SK-MEL-5 (cell line): ENCODE measurements at places on chromosomes 7 and 10.

- no peak for DNase-seq
These were observed 12.6 kb downstream of the GHRHR start for GRCh38 chr7:30976381-30976780.

- peak; percentile 41 for DNase-seq
These were observed 214.4 kb downstream of the FAM107B start for GRCh38 chr10:14560274-14560673.

DNA sequence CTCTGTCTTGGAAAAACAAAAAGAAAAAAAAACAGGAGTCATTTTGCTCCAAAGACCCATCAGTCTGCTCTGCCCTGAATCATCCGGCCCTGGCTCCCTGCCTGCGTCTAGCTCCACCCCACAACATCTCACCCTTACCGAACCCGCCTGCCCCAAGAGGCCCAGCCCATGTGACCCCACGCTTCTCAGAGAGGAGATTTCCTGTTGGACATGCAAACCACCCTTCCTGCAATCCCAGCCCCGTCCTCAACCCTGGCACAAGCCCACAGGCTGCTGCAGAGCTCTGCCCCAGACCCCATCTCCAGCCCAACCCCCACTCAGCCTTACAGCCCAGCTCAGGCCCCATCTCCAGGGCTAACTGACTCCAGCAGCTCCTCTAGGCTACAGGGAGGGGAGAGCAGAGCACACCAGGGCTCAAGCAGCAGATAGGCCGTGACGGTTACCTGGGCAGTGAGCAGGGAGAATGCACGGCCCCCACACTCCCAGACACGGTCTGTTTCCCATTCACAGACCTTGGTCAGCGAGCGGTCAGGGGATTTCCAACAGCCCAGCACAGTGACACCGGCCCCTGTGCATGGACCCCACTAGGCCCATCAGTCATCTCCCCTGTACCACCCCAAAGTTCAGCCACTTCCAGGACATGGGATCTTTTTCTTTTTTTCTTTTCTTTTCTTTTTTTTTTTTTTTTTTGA is 69.9 kb upstream of the GTF2I start:
- DNase-seq: peak; percentile 78

DNA sequence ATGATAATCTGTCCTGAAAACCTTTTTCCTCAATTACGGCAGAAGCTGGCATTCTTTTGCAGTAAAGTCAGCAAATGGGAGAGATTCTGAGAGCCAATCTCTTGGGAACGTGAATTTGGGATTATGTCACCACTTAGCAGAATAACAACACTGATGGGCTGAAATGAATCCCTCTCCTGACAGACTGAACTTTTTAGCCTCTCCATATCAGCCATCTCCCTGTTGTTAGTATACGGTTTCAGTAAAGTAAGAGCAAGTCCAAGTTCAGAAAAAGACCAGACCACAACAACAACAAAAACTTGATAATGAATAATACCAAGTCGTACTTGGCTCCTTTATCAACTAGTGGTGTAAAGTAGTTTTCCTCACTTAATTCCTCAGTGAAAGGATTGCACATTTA is 1048.8 kb downstream of the GATA3 start:
- no peak for DNase-seq

- DNase-seq: no peak
These were observed 13.9 kb downstream of the HECTD2 start for GRCh38 chr10:91424016-91424415.

GRCh38 chr7:154380771-154381170 is 328.6 kb downstream of the DPP6 start:
- no peak for DNase-seq

GRCh38 chr10:95201736-95202135 is 7.7 kb downstream of the ACSM6 start:
- DNase-seq: peak; percentile 9

DNA sequence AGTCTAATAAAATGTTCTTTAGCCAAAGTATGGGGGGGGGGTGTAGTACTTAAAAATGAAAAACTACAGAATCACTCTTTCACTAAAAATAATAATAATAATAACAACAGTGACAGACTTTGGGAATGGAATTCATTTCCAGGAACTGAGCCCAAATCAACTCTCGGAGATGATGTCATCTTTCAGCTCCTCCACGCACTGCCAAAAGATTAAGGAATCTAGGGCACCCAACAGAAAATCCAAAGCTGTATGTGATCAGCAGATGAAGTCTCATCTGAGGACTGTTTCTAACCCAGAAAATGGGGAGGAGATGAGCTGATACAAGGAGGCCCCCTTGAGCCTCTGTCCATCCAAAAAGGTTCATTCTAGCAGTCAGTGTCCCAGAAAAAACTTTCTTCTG is 54.5 kb downstream of the GRB10 start:
- DNase-seq: no peak

DNA sequence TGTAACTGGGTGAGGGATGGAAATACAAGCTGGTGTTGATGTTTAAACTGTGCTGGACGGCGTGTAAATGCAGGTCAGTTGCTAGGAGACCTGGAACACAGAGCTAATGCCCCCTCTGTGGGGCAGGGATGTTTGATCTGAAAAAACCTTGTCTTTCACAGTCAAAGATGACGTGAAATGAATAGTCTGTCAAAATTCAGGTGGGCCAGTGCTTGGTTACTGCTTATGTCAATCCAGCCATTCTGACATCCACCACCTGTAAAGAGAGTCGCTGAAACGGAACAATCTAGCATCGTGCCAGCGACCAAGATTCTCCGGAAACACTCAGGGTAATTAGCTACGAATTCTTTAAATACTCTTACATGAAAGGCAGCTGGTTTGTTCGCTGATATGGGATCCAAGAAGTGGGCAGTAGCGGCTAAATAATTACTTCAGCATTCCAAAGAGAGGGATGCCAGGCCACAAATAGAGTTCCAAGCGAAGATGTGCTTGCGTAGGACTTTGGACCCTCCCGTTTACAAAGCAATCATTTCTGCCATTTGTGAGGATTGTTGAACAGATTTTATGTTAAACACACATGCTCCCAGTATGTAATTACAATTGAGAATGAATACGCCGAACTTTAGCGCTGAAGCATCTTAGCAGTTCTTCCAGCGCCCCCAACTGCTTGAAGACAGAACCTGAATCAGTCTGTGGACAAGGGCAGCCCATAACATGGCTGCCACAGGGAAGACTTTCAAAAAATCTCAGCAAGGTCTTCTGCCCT is 7.3 kb upstream of the ASB4 start:
- DNase-seq: peak; percentile 36

GRCh38 chr7:12373580-12374263 is 29.9 kb downstream of the VWDE start:
- DNase-seq: no peak

DNA sequence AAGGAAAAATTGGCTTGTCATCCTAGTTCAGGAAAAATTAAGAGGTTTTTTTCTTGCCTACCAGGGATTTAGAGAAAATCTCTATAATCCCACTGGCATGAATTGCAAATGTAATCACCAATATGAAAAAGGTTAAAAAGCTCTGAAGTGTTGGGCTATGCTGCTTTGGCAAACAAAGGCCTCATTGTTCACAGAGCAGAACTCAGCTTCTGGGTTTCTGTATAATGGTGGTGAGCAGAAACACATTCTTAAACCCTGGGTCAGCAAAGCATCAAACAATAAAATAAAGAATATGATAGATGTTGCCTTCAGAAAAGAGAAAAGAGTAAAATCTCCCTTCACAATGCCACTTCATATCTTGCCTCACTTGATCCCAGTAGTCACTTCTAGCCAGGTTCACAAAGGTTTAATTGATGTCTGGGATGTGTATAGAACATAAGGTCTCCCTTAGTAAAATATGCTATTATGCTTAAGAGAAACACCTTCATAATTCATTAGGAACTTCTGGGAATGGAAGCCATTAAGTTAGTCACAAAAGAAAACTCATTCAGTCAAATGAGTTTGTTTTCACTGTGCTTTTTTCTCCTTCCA is 1255.5 kb upstream of the PHF14 start:
- DNase-seq: peak; percentile 76

GRCh38 chr10:30973737-30974136 is 57.9 kb downstream of the ZNF438 start:
- DNase-seq: no peak

DNA sequence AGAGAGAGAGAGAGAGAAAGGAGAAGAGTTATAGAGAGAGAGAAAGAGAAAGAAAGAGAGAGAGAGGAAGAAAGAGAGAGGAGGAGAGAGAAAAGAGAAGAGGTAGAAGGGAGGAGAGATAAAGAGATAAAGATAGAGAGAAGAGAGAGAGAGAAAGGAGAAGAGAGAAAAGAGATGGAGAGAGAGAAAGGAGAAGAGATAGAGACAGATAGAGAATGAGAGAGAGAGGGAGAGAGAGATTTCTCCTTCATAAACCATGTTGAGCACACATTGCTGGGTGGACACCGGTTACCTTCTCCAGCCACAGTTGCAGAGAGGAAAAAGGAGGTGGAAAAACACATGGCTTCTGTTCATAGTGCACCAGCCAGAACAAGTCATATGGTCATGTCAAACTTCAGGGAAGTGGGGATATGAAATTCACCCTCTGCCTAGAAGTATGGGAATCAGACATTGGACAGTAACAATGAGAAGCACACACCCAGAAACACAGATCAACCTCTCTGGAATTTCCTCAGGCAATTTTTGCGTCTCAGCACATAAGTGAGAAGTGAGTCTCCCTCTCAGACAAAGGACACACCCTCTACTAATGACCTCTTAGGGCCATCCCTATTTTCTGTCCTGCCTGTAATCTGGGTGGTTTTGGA is 172.5 kb upstream of the SVIL start:
- DNase-seq: peak; percentile 22

DNA sequence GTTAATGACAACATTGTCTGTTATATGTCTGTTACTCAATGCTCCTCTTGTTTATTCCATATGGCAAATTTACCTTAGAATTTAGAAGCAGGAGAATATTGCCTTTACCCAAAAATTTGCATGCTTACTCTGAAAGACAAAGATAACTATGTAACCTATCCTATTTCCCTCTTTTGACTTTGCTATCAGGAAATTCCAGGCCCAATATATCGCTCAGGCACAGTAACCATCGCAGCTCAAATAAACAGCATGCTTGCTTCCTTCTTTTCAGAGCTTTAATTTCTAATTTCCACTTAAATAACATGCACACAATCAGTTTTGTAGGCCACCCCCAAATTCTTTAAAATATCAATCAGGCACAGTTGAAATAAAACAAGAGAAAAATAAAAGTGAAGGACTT is 57.8 kb downstream of the EBLN1 start:
- DNase-seq: no peak

GRCh38 chr7:157473051-157473569 is 136.3 kb downstream of the DNAJB6 start:
- no peak for DNase-seq

GRCh38 chr10:23373156-23373555 is 28.6 kb upstream of the C10orf67 start:
- no peak for DNase-seq

DNA sequence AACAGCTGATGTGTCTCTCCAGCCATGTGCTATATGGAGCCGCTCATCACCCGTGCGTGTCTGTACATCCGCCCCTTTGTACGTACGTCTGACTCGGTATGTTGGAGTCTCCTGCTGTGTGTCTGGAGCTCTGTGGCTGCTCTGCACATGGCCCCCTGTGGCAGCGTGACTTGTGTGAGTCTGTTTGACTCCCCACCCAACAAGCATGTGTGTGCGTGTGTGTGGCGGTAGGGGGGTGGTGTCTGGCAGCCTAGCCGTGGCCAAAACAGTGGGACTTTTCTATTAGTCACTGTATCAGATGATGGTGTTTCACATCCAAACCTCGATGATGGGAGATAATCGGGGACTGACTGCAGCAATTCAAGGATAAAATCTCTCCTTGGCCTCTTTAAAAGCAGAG is 94.1 kb downstream of the COL13A1 start:
- DNase-seq: no peak

DNA sequence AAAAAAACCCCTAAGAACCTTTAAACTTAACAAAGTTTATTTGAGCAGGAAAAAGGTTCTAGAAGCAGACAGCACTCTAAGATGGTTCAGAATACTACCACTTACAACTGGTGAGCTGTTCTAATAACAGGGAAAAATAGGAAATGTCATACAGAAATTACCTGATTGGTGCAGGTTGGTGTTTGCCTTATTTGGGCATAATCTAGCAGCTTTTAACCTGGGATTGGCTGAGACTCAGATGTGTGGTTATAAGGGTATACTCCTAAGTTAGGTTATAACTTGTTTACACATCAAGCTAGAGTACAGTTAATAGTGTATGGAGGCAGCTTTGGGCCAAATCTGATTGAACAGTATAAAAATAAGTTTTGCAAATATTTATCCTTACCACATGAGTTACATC is 59.8 kb downstream of the MAPK8 start:
- DNase-seq: no peak

DNA sequence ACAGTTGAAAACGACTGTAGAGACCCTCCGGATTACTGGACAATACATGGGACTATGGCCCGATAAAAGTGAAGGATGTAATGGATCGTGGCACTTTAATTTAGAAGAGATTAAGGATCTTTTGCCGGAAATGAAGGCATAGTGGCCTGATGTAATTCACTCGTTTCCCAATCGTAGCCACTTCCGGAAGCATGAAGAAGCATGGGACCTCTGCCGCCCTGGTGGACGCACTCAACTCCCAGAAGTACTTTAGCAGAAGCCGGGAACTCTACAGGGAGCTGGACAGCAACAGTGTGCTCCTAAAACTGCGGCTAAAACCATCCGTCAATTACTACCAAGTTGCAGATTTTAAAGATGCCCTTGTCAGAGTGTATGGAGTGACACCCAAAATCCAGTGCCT is 59.6 kb upstream of the NUPR2 start:
- DNase-seq: no peak

DNA sequence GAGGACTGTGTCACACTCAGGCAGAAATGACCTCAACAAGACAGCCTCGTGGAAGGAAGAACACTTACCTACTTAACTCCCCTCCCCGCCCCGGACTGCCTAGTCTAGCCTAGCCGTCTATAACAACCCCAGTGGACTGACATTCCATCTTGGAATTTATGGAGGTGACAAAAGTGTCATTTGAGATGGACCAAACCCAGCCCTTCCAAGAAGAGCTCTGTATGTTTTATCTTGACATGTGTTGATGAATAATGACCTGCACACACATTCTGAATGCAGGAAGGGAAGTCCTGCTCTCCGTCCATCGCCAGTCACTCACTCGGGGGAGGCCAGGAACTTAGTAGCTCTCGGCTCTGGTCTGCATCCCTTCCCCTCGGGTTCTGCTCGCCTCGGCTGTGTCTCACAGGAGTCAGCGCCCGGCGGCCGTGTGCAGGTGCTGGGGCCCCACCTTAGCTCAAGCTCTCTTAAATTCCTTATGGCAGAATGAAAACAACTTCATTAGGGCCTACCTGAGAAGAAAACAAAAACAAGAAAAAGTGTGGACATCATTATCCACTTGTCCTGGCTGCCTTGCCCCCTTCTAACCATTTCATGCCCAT is 140.9 kb upstream of the NPS start:
- DNase-seq: no peak
